Calu3 (cell line): ENCODE measurements at places on chromosomes 5 and 9.
A peak's percentile ranks its signal among the peaks of the same experiment; 100 is the strongest.

GRCh38 chr5:35924950-35925722 lies 13.3 kb downstream of the CAPSL start:
- DNase-seq = peak; percentile 47

DNA sequence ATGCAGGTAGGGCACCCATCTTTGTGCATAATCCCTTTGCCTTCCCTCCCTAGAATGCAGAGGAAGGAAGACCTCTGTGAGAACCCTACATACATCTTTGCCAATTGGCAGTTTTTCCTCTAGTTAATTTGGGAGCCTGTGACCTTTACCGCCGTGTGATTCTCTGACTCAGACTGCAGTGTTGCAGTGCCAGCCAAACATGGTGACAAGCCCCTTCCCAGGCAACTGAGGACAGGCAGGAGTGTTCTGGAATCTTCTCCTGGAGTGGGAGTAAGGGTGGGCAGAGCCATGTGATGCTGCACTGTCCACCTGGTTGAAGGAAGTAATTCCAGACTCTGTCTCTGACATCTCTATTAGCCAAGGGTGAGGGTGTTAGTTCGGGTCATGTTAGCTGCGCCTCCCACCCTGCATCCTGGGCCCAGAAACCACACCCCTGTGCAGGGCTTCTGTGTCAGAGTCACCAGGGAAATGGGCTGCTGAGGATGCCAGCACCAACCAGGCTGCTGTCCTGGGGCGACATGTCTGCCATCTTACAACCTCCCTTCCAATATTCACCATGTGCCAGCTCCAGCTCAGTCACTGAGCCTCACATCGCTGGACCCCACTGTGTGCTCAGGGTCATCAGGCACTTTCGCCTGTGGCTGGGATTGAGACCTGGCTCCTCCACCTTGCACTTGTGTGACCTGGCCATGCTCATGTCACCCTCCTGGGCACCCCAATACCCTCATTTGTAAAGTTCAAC lies 21.8 kb downstream of the KCNIP1 start:
- DNase-seq = no peak

DNA sequence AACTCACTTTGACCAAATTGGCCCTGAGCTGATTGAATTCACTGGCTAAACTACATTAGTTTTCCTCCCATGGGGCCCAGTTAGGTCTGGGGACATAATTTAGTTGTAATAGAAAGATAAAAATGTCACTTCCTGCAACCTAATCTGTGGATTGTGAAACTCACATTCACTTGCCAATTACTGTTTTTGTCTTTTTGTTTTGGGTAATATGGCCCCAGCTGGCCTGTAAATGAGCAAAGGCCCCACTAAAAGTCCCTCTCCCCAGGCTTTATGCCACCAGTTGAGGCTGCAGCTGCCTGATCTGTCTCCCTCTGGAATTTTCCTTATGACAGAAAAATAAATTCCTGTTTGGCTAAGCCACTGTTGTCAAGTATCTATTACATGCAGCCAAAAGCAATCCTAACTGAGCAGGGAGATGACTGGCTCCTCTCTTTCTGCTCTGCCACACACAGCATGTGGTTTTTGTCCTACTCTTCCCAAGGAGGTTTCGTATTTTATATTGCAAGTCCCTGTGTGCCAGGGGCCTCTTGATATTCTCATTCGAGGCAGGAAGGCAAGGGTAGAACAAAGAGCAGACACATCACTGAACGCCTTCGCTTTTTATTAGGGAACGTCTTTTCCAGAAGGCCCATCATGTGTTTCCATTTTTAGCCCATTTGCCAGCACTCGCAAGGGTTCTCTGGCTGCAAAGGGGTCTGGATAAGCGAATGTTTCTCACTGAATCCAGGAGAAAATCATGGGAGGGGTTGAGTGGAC lies 24.1 kb upstream of the SLC25A48 start:
- no peak for DNase-seq

- no peak for DNase-seq
Measured at GRCh38 chr5:141319202-141319601, 1.4 kb downstream of the TAF7 start.

- no peak for DNase-seq
Measured at GRCh38 chr5:103546858-103547257, 15.7 kb downstream of the NUDT12 start.

GRCh38 chr5:150700246-150700593 lies 642 bp downstream of the RBM22 start:
- DNase-seq = no peak

- DNase-seq = no peak
Measured at GRCh38 chr9:81855538-81855937, 72.7 kb upstream of the SPATA31D4 start.

DNA sequence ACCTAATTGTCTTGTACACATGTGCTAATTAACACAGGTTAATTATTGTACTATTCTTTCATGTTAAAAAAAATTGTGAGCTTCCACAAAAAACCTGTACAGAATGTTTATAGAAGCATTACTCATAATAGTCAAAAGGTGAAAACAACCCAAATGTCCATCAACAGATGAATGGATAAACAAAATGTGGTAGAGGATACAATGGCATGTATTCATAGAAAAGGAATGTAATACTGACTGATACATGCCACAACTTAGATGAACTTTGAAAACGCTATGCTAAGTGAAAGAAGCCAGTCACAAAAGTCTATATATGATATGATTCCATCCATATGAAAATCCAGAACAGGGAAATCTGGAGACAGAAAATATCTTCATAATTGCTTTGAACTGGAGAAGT lies 25.6 kb downstream of the RRAGA start:
- no peak for DNase-seq

DNA sequence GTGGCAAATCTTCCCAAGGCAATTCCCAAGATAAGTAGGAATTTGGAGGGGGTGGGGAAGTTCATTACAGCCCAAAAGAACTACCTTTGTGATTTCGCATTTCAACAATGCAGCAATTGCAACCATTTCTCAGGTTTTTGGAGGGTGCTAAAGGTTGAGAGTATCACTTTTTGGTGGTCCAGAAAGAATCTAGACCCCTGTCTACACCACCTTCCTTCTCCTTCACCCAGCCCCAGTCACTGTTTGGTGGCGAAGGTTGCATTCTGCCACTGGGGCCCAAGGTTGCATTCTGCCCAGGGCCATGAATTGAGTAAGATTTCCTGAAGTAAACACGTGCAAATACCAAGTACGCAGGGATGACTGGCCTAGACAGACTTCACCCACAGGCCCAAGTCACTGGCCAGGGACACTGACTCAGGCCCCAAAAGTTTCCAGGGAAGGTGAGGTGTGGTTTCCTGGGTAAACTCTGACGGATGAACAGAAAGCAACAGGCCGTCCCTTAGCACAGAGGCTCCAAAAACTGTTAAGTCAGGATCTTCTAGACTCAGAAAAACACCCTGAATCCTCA lies 5.7 kb downstream of the PDE6A start:
- DNase-seq = peak; percentile 86

GRCh38 chr9:7858166-7858565 lies 58.6 kb upstream of the DMAC1 start:
- DNase-seq = no peak

- DNase-seq = no peak
Measured at GRCh38 chr9:93091056-93091452, 5.0 kb upstream of the CARD19 start.

- DNase-seq = no peak
Measured at GRCh38 chr9:8838136-8838535, 1038.6 kb upstream of the DMAC1 start.

GRCh38 chr5:102583276-102584124 lies 84.7 kb upstream of the SLCO6A1 start:
- no peak for DNase-seq

- DNase-seq = no peak
Measured at GRCh38 chr5:80269991-80270438, 14.2 kb upstream of the SERINC5 start.

GRCh38 chr5:35223787-35224395 lies 6.4 kb downstream of the PRLR start:
- no peak for DNase-seq

- DNase-seq = no peak
Measured at GRCh38 chr9:136385015-136385414, 11.5 kb upstream of the CARD9 start.

DNA sequence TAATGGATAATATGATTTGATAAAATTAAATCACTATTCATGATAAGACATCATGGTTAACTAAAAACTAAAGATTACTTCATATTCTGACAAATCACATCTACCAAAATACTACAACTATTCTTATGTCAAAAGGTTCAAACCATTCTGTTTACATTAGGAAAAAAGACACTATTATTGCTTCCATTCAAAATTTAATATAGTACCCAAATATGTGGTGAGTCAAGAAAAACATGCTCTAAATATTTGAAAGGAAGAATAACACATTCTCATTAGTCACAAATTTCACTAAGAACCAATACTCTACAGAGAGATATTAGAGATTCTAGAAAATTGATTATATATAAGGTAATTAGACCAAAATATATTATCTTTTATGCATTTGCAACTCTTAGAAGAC lies 234.0 kb downstream of the TMEM232 start:
- DNase-seq = no peak

- no peak for DNase-seq
Measured at GRCh38 chr5:55123365-55123764, 20.9 kb downstream of the GZMA start.

GRCh38 chr5:103375350-103375749 lies 116.8 kb downstream of the MACIR start:
- DNase-seq = peak; percentile 26

- no peak for DNase-seq
Measured at GRCh38 chr5:103228061-103228460, 30.5 kb upstream of the MACIR start.

GRCh38 chr5:116046261-116046660 lies 14.0 kb downstream of the ARL14EPL start:
- DNase-seq = no peak

DNA sequence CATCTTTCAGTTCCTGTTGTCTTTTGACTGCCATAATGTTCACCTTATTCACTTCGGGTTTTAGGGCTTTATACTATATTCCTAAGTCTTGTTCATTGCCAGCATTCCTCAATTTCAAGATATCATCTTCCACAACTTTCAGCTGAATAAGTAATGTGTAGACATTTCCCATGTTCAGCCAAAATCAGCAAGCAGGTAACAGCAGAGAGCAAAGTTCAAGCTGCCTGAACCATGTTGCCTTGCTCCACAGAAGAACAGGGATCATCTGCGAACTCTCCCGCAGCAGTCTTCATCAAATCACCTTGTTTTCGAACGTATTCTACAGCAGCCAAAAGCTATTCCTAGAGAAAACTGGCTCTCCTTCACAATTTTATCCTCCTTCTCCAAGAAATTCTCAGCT lies 95.3 kb upstream of the CCDC112 start:
- DNase-seq = no peak

DNA sequence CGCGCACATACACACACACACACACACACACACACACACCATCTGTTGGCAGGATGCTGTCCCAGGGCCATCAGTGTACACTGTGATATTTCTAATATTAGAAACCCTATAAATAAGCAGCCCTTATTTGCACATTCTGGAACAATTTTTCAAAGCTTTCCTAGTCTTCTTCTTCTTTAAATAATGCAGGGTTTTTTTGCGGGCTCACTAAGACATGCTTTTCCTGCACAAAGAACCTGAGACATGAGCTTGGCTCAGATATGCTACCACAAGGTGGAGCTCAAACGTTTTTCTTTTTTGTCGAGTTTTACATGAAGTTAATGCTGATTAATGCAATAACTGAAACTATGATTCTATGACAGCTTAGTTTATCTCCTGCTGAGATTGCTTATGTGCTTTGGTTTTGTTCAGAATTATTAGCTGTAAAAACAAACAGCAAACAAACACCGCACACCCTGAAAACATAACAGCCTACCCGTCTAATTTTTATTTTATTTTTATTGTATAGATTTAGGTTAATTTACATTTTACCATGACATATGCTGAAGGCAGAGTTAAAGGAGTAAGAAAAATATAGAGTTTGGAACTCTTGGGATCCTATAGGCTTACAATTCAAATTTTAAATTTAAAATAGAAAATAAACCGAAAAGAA lies 95.8 kb downstream of the ALDH1A1 start:
- peak; percentile 45 for DNase-seq

- DNase-seq = no peak
Measured at GRCh38 chr5:10860645-10861422, 99.8 kb upstream of the DAP start.

GRCh38 chr9:72858089-72858912 lies 94.6 kb downstream of the ALDH1A1 start:
- peak; percentile 10 for DNase-seq

- no peak for DNase-seq
Measured at GRCh38 chr9:127778280-127779135, at the start of gene SH2D3C. TSS of gene SH2D3C (minus strand) at chr9:127778666. CDS start at chr9:127778627, 39 bp downstream.

DNA sequence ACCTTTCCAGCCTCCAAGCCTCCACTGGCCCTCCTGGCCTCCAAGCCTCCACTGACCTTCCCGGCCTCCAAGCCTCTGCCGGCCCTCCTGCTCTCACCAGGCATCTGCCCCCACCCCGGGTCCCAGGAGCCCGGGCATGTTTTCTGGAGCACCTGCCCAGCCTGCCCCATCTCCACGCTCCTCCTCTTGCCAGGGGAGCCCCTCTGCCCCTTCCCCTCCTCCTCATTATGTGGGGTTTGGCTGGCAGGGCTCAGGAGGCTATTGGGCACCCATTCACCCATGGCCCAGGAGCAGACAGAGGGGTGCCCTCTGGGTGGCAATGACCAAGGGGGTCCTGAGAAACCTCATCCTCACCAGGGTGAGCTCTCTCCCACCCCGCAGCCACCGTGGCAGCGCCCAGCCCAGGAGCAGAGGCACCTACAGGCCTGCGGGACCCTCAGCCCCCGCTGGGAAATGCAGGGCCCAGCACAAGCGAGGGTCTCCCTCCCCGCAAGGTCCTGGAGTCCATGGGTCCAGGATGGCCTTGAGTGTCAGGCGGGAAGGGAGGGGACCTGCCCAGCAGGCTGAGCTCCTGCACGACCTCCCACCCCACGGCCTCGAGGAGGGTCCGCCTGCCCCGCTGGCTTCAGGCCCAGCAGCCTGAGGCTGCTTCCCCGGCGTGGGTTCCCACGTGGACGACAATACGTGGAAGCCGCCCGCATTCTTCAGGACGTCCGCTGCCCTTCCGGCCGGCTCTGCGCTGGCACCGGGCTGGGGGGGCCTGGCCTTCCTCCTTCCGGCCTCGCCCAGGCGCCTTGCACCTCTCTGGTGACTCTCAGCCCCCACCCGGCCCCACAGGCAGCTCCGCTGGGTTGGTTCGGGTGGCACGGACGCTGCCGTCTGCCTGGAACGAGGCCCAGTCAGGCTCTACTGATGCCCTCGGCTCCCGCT lies 51.4 kb upstream of the NRARP start:
- no peak for DNase-seq

- DNase-seq = no peak
Measured at GRCh38 chr9:137156567-137157375, 13.1 kb downstream of the LRRC26 start.

DNA sequence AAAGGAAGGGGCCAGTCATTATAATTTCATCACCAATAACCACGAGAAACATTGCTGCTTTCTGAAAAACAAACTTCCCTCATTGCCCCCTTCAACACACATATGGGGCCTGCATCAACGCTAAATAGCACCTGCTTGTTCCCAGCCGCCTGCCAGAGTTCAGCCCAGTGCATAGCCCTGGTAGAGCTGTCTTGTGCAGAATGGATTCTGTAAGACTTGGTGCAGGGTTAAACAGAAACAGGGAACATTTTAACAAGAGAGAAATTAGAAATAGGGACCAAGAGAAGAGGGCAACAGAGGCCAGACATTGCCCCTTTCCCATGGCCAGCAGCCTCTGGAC lies 56.7 kb downstream of the UBE2QL1 start:
- DNase-seq = no peak
